ENCODE measurements at places on chromosomes 4 and X.

DNA sequence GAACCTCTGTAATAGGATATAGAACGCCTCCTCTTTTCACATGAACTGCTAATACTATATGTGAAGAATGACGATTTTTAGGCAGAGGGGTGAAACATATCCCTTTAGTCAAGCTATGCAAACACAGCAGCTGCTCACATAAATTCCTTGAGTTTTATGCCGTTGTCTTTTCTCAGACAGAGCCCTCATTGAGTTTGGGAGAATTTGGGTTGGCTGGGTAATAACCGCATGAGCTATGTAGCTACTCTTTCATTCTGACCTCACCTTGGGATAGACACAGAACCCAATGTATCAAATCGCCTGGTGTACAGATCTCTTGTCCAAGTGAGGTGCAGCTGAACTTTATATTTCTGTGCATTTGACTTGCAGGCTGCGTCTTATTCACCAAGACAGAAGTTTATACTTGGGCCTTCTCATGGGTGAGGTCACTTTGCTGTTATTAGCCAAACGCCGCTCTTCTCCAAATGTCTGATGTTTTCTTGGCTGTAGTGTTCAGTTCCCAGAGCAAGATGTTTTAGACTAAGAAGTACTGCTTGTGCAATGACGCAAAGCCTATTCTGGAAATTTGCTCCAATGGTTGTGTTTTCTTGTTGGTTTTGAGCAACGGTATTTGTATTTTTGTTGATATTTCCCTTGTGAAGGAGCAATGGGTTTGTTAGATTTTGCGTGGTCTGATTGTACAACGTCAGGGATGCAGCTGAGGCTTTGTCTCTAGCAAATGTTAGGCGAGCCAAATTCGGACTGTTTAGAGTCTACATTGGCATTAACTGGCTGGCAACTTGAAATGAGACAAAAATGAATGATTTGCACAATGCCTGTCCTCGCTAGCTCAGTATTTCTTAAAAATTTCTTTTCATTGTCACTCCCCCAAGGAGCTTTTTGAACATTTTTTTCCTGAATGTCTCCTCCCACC, 11.2 kb upstream of the SPARCL1 start:
- no peak for DNase-seq

GRCh38 chrX:130952266-130953043, 49.4 kb upstream of the ENOX2 start:
- no peak for DNase-seq

GRCh38 chr4:26687728-26688127, 103.8 kb downstream of the TBC1D19 start:
- no peak for DNase-seq

DNA sequence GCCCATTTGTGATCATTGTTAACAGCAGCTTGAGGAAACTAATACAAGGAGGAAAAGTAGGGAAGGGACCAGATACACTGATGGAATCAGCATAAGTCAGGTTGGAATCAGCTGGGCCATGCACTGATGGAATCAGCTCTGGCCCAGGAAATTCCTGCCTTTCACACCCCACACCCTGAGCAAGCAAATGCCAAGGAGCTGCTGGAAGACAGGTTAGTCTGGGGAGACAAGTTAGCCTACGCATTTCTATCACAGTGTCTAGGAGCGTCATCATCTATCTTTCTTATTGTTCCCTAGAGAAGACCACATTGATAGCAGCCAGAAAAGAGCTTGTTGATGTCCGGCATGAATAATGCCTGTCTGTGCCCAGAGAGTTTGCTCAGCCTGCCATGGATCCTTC, 16.2 kb upstream of the CEP135 start:
- DNase-seq = no peak

GRCh38 chrX:8191022-8191421, 20.0 kb upstream of the VCX2 start:
- DNase-seq = no peak

- DNase-seq = no peak
Observed at GRCh38 chr4:152586668-152587067, 50.8 kb upstream of the FBXW7 start.

GRCh38 chrX:41802958-41803357, 79.0 kb downstream of the GPR82 start:
- no peak for DNase-seq

All from GM18507 (cell line).